ENCODE measurements at places on chromosomes 4 and X. TPM values are rescaled to one million over a fixed set of nuclear protein-coding genes. Genes with fewer than 3 reads are reported as not detected.

GRCh38 chr4:182655340-182655739, 261.8 kb downstream of the DCTD start:
- H3K27me3 ChIP-seq = no peaks in the 10 kb centered on the region
- H3K36me3 ChIP-seq = no peaks in the 10 kb centered on the region
- no peaks in the 10 kb centered on the region for H3K4me1 ChIP-seq
- no peak overlapping the region for H3K27ac ChIP-seq
- DNase-seq = no peak

DNA sequence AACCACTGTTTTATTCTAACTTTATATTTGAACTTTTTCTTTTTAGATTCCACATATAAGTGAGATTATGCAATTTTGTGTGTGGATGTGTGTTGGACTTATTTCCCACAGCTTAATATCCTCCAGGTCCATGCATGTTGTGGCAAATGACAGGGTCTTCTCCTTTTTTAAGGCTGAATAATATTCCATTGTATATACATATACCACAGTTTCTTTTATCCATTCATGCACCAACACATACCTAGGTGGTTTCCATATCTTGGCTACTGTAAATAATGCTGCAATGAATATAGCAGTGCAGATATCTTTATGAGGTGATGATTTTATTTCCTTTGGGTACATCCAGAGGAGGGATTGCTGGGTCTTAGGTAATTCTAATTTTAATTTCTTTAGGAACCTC, 69.0 kb downstream of the SNCA start:
- H3K4me3 ChIP-seq = no peak overlapping the region
- no peak overlapping the region for H3K27ac ChIP-seq
- no peak for DNase-seq
- no peaks in the 10 kb centered on the region for H3K36me3 ChIP-seq
- no peaks in the 10 kb centered on the region for H3K27me3 ChIP-seq
- no peaks in the 10 kb centered on the region for H3K4me1 ChIP-seq

DNA sequence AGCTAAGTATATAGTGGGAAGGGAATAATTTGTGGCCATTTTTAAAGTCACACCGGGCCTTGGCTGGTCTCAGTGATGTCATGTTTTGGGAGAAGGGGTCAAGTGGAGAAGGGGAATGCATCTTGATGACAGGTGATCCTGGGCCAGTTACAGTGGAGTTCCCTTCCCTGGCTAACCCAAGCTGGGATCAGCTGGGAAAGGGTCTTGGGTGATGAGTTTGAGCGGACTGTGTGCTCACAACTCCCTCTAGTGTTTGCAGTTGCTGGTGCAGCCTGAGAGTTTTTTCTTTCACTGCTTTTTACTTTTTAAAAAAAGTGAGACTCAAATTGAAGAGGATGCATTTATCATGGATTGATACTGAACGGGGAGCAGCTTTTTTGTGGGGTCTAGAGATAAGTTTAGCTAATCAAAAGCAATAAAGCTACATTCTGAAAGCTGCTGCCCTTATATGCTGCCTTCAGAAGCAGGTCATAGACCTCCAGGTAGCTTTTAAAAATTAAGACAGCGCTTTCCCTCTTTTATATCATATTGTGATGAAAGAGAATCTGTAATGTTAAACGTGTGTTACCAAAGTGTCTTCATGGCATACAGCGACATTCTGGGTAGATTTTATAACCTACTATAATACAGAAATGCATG, 164.7 kb downstream of the DCLK2 start:
- H3K27me3 ChIP-seq = no peaks in the 10 kb centered on the region
- H3K4me1 ChIP-seq = peaks cover 8% of the 10 kb centered on the region
- peaks cover under 1% of the 10 kb centered on the region for H3K36me3 ChIP-seq
- DNase-seq = no peak

Gene NAT8L
- 0.22 TPM for total RNA-seq

DNA sequence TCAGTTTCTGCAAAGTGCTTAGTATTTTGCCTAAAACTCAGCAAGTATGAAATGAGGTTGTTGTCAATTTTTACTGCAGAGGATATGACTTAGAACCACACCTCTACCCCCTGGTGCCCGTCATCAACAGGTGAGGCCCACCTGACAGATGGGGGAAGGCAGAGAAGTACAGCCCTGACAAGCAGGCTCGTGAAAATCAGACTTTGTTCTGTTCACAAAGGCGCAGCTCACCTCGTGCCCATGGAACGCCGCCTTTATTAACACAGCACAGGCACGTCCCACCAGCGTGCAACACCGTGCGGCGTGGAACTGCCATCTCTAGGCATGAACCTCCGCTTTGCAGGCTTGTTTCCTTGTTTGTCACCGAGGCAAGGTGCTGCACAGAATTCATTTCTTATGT, 13.3 kb downstream of the CYP4V2 start:
- H3K27ac ChIP-seq = peak overlapping the region; percentile 35
- no peak overlapping the region for H3K4me3 ChIP-seq
- peaks cover 8% of the 10 kb centered on the region for H3K4me1 ChIP-seq
- no peaks in the 10 kb centered on the region for H3K27me3 ChIP-seq

Gene HNRNPH2
- 58.8 TPM for total RNA-seq

Gene MAGEE1
- 2.3 TPM for total RNA-seq

DNA sequence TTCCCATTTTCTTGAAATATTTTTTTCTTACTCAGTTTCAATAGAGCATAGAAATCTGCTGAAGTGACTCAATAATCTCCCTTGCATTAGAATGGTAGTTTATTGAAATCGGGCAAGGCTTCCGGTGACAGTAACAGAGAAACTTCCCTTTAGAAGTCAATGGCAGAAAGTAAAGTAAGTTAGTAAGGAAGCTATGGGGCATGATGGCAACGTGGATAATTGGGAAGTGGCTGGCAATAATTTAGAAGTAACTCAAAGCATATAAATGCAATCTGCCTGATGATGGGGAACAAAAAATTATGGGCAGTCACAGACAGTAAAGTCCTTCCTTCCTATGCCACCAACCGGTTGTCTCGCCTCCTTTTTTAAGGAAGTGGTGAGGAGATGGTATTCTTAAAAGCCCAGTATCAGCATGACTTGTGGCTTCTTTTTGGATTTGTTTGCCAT, 7.6 kb downstream of the CYBB start:
- H3K4me3 ChIP-seq = no peak overlapping the region
- H3K27me3 ChIP-seq = no peaks in the 10 kb centered on the region
- no peak for DNase-seq
- no peak overlapping the region for H3K27ac ChIP-seq

- H3K27ac ChIP-seq = peak overlapping the region; percentile 44
- peaks cover 20% of the 10 kb centered on the region for H3K4me1 ChIP-seq
- peak; percentile 56 for DNase-seq
- H3K27me3 ChIP-seq = no peaks in the 10 kb centered on the region
- peaks cover 17% of the 10 kb centered on the region for H3K36me3 ChIP-seq
- H3K4me3 ChIP-seq = no peak overlapping the region
These were observed 40.1 kb downstream of the NOP14 start for GRCh38 chr4:2923141-2923551.

Gene PAGE1
- total RNA-seq = not detected

- no peak overlapping the region for H3K4me3 ChIP-seq
- H3K4me1 ChIP-seq = no peaks in the 10 kb centered on the region
- no peaks in the 10 kb centered on the region for H3K27me3 ChIP-seq
- no peak for DNase-seq
- no peaks in the 10 kb centered on the region for H3K36me3 ChIP-seq
- H3K27ac ChIP-seq = no peak overlapping the region
These were observed 101.1 kb downstream of the ENOX2 start for GRCh38 chrX:130801901-130802300.

DNA sequence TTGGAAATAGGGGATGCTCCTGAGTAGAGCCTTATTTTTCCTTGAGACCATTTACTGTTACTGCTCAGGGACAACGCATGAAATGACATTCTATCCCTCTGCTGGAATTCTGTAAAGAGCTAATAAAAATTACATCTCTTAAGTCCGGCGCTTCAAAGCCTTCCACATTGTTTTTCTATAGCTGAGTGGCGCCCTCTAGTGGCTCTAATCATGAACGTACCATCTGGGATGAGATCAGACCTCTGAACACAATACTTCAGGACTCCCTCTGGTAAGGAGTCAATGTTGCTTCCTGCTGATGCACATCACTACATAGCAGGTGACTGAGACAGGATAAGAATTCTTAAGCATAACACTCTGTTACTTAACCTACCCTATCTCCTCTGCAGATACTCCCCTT, 6.0 kb downstream of the HMGN5 start:
- H3K27me3 ChIP-seq = no peaks in the 10 kb centered on the region
- no peak overlapping the region for H3K27ac ChIP-seq
- H3K4me1 ChIP-seq = no peaks in the 10 kb centered on the region
- H3K36me3 ChIP-seq = no peaks in the 10 kb centered on the region
- H3K4me3 ChIP-seq = no peak overlapping the region

Gene MSX1
- 5.8 TPM for total RNA-seq

- H3K4me1 ChIP-seq = peaks cover 42% of the 10 kb centered on the region
- H3K27ac ChIP-seq = no peak overlapping the region
- DNase-seq = no peak
- H3K4me3 ChIP-seq = no peak overlapping the region
These were observed 42.4 kb downstream of the KDM6A start for GRCh38 chrX:44915361-44915868.

Gene SRPK3
- 0.44 TPM for total RNA-seq

- no peak for DNase-seq
- no peaks in the 10 kb centered on the region for H3K27me3 ChIP-seq
- no peaks in the 10 kb centered on the region for H3K4me1 ChIP-seq
- no peak overlapping the region for H3K27ac ChIP-seq
- no peak overlapping the region for H3K4me3 ChIP-seq
- H3K36me3 ChIP-seq = no peaks in the 10 kb centered on the region
These were observed 31.7 kb downstream of the CCNG2 start for GRCh38 chr4:77188498-77189220.

DNA sequence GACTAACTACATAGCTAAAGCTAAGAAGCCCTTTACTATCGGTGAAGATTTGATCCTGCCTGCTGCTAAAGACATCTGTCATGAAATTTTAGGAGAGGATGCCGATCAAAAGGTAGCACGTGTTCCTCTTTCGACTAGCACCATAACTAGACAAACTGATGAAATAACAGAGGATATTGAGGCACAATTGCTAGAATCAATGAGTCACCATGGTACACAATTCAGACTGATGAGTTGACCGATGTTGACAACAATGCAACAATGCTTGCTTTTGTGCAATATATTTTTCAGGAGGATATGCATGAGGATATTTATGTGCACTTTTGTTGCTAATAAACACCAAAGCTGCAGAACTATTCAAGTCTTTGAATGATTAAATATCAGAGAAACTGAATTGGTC, 24.3 kb downstream of the TBCK start:
- H3K4me1 ChIP-seq = peaks cover 6% of the 10 kb centered on the region
- H3K36me3 ChIP-seq = peaks cover 12% of the 10 kb centered on the region
- H3K4me3 ChIP-seq = no peak overlapping the region

DNA sequence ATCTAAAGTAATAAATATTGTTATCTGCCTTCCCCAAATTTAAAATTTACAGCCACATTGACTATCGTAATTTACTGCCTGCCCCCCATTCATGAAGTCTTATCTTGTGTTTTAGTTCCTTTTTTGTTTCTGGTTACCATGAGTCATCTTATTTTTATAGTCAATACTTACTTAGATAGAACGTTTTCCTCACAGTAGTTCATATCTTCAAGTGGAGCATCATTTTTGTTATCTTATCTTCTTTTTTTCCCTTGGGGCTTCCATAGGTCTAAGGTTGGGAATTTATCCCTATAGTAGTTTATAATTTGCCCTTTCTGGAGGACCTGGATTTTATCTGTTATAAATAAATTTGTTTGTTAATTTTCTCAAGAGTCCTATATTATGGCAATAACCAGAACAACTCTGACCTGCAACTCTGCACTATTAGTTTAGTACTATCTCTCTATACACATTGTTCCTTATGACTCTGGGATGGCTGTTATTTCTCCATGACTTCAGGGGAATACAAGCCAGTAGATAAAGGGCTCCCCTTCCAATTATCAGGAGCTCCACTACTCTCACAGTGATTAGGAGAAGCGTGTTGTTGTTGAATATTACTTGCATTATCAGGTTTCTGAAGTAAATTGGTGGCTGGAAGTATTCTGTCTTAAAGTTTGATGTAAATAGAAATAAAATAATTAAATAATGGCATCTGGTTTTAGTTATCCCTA, 330.6 kb downstream of the GALNTL6 start:
- no peak for DNase-seq
- no peaks in the 10 kb centered on the region for H3K36me3 ChIP-seq
- H3K4me1 ChIP-seq = no peaks in the 10 kb centered on the region
- no peak overlapping the region for H3K27ac ChIP-seq
- no peaks in the 10 kb centered on the region for H3K27me3 ChIP-seq

Gene LRAT
- total RNA-seq = 0.69 TPM

DNA sequence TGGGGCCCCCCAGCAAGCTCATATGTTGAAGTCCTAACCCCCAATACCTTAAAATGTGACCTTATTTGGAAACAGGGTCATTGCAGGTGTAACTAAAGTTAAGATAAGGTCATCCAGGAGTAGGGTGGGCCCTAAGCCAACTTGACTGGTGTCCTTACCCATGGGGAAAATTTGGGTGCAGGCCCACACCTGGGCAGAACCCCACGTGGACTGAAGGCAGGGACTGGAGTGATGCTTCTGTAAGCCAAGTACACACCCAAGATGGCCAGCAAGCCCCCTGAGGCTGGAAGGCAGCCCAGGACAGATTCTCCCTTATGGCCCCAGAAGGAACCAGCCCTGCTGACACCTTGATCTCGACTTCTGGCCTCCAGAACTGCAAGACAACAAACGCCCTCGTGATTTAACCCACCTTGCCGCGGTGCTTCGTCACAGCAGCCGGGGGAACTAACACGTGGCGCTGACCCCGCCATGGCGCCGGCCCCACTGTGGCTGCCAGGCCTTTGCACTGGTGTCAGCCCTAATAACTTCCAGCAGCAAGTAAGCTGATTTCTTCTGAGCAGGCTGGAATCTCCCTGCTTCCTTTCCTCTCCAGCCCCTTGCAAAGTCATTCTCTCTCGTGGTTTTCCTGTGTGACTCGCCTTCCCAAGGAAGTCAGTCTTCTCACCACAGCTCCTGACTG, 23.2 kb upstream of the MXD4 start:
- no peaks in the 10 kb centered on the region for H3K27me3 ChIP-seq
- H3K4me1 ChIP-seq = no peaks in the 10 kb centered on the region
- H3K4me3 ChIP-seq = no peak overlapping the region
- DNase-seq = no peak
- H3K27ac ChIP-seq = no peak overlapping the region

Gene RBM3
- 259 TPM for total RNA-seq

Gene SERTM2
- total RNA-seq = 0.09 TPM

DNA sequence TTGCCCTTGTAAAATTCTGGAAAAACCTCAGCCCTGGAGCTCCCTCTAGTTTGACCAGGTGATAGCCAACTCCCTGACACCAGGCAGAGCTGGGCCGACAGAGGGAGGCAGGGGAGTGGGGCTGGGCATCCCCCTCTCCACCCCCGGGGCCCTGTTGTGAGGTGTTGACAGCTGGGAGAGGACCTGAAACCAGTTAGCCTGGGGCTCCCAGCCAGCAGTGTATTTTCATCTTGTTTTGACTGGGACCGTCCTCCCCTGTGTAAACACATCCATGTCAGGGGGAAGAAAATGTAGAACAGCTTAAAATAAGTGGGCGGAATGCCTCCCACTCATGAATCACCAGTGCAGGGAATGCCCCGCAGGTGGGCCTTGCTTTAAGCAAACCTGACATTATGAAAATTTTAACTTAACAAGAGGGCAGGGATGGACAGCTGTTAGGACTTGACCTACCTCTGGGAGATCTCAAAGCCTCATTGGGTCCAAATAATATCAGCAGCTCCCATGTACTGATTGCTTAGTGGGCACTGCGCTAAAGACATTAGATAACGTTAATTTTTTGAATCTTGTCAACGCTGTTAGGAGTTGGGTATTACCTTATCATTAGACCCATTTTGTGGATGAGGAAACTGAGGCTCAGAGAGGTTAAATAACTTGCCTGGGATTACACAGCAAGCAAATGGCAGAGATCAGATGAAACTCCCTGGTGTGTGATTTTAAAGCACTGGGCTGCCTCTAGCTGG, 45.9 kb downstream of the TSC22D3 start:
- no peaks in the 10 kb centered on the region for H3K27me3 ChIP-seq
- peak; percentile 30 for DNase-seq
- no peaks in the 10 kb centered on the region for H3K36me3 ChIP-seq
- H3K27ac ChIP-seq = peak overlapping the region; percentile 54
- no peak overlapping the region for H3K4me3 ChIP-seq
- peaks cover 48% of the 10 kb centered on the region for H3K4me1 ChIP-seq

Measured in upper lobe of left lung (tissue), 6 donors.